ENCODE measurements at places on chromosomes 13 and 19. TPM values are rescaled to one million over a fixed set of nuclear protein-coding genes. Genes with fewer than 3 reads are reported as not detected.

- H3K36me3 ChIP-seq: peaks cover 16% of the 10 kb centered on the region
- no peaks in the 10 kb centered on the region for H3K4me1 ChIP-seq
- no peak for DNase-seq
Measured at GRCh38 chr19:38190061-38190460, 34.0 kb downstream of the DPF1 start.

DNA sequence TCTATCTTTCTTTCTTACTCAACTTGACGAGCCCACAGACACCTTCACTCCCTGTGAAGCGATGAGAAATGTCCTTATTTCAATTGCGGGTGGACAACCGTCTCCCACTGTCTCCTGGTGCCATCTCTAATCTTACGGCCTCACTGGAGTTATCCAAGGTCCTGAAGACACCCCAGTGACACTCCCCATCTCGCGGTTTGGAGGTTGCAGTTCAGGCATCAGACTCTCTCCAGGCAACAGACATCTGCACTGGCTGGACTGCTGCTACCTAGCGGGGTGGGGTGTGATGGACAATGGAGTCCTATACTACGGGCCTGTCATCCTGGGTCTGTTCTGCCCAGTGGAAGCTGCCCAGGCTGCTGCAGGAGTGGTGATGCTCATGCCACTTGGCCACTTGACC lies 18.3 kb upstream of the IRS2 start:
- no peak for DNase-seq
- H3K4me3 ChIP-seq: no peak overlapping the region
- no peaks in the 10 kb centered on the region for H3K4me1 ChIP-seq
- peaks cover 26% of the 10 kb centered on the region for H3K27me3 ChIP-seq
- no peaks in the 10 kb centered on the region for H3K36me3 ChIP-seq

The ITGBL1 gene
- 24.2 TPM for polyA plus RNA-seq

The DACT3 gene
- polyA plus RNA-seq: 5.7 TPM

DNA sequence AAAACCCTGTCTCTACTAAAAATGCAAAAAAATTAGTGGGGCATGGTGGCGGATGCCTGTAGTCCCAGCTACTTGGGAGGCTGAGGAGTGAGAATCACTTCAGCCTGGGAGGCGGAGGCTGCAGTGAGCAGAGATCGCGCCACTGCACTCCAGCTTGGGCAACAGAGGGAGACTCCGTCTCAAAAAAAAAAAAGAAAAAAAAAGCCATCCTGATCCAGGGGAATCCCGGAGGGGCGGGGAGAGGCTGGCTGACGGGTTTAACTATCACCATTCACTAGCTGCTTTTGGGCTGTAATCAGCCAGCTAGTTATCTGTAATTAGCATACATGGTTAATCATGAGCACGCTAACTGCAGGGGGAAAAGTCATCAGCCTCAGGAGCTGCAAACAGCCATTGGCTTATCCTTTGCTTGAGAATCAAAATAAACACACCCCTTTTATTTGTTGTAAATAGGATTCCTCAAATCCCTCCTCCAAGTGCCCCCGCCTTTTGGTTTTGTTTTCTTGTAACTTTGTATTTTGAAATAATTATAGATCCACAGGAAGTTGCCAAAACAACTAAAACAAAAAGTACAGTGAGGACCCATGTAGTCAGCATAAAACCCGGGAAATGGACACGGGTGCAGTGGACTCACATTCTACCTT lies 9.6 kb downstream of the FSD1 start:
- no peak for DNase-seq
- H3K27me3 ChIP-seq: no peaks in the 10 kb centered on the region
- peaks cover 10% of the 10 kb centered on the region for H3K36me3 ChIP-seq
- H3K4me3 ChIP-seq: no peak overlapping the region
- no peak overlapping the region for H3K27ac ChIP-seq

The TMEM238 gene
- not detected for polyA plus RNA-seq

DNA sequence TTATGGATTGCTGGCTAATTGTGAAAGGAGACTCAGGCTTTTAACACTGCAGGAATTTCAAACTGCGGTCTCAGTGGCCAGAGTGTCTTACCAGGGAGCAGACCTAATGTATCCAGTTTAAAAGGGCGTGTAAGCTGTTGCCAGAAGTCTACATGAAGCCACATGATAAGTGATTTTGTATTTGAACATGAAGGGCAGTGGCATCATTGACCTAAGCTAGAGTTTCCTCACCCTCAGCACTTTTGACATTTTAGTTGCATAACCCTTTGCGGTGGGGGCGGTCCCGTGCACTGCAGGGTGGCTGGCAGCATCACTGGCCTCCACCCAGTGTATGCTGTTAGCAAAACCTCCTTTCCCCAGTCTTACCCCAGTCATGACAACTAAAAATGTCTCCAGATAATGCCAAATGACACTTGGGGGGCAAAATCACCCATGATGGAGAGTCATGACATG lies 23.7 kb upstream of the GPR18 start:
- H3K27me3 ChIP-seq: no peaks in the 10 kb centered on the region
- H3K4me3 ChIP-seq: no peak overlapping the region
- H3K4me1 ChIP-seq: peaks cover 6% of the 10 kb centered on the region
- no peak overlapping the region for H3K27ac ChIP-seq
- H3K36me3 ChIP-seq: no peaks in the 10 kb centered on the region

The HSPB6 gene
- 188 TPM for polyA plus RNA-seq

DNA sequence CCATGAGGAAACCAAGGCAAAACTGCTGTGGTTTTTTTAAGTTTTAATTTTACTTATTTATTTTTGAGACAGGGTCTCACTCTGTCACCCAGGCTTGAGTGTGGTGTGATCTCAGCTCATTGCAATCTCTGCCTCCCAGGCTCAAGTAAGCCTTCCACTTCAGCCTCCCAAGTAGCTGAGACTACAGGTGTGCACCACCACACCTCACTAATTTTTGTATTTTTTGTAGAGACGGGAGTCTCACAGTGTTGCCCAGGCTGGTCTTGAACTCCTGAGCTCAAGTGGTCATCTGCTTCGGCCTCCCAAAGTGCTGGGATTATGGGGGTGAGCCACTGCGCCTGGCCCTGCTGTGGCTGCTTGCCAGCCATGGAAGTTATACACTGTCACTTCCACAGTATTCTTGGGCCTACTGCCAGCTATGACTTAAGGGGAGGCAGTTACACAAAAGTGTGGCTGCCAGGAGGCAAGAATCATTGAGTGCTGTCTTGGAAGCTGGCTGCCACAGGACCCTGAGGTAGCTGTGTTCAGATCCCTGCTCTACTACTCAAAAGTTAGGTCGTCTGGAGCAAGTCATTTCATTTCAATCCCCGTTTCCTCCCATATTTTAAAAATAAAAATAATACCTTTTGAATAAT lies 12.7 kb downstream of the FARP1 start:
- H3K4me1 ChIP-seq: peaks cover 15% of the 10 kb centered on the region
- no peak overlapping the region for H3K4me3 ChIP-seq
- no peak overlapping the region for H3K27ac ChIP-seq
- peak; percentile 91 for DNase-seq
- peaks cover 5% of the 10 kb centered on the region for H3K36me3 ChIP-seq
- H3K27me3 ChIP-seq: no peaks in the 10 kb centered on the region

DNA sequence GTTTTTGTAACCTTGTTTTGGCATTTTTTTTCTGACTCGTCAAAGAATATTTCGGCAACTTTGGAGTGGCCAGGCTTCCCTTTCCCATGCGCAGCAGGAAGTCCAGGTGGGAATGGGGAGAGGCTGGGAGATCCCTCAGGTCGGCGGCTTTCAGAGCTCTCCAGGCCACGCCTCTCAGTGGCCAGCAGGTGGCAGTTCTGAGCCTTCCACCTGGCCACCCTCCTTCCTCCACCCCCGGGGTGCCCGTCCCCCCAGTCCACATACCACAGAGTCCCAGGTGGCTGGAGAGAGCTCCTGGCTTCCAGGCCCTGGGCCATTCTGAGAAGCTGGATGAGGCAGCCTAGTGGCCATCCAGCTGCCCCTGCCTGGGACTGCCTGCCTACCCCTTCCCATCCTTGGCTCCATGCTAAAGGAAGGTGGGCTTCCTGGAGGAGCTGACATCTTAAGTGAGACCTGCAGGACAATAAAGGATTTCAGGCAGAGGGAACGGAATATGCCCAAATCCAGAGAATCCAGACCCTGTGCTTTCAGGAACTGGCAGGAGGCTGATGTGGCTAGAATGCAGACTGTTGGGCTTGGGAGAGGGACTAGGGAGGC lies 46.3 kb downstream of the CCNE1 start:
- H3K4me1 ChIP-seq: no peaks in the 10 kb centered on the region
- no peaks in the 10 kb centered on the region for H3K36me3 ChIP-seq
- peaks cover 2% of the 10 kb centered on the region for H3K27me3 ChIP-seq
- H3K27ac ChIP-seq: no peak overlapping the region

- H3K4me3 ChIP-seq: no peak overlapping the region
- DNase-seq: no peak
- no peaks in the 10 kb centered on the region for H3K36me3 ChIP-seq
- H3K27ac ChIP-seq: no peak overlapping the region
- H3K4me1 ChIP-seq: peaks cover 2% of the 10 kb centered on the region
- H3K27me3 ChIP-seq: no peaks in the 10 kb centered on the region
Measured at GRCh38 chr13:79829880-79830279, 348.9 kb downstream of the NDFIP2 start.

The DIRAS1 gene
- polyA plus RNA-seq: 14.0 TPM

GRCh38 chr13:64283926-64284325 lies 2868.3 kb upstream of the PCDH20 start:
- H3K27me3 ChIP-seq: no peaks in the 10 kb centered on the region
- H3K36me3 ChIP-seq: no peaks in the 10 kb centered on the region
- DNase-seq: no peak
- no peaks in the 10 kb centered on the region for H3K4me1 ChIP-seq

GRCh38 chr13:110341445-110342244 lies 34.6 kb downstream of the COL4A2 start:
- peaks cover 14% of the 10 kb centered on the region for H3K36me3 ChIP-seq
- H3K4me1 ChIP-seq: peaks cover 49% of the 10 kb centered on the region
- no peak overlapping the region for H3K4me3 ChIP-seq
- DNase-seq: peak; percentile 92
- H3K27ac ChIP-seq: peak overlapping the region; percentile 88

The ZNF560 gene
- 0.36 TPM for polyA plus RNA-seq

The LILRA1 gene
- not detected for polyA plus RNA-seq

GRCh38 chr13:77389625-77390000 lies 62.7 kb upstream of the MYCBP2 start:
- H3K4me3 ChIP-seq: no peak overlapping the region
- no peak overlapping the region for H3K27ac ChIP-seq
- no peaks in the 10 kb centered on the region for H3K36me3 ChIP-seq
- peaks cover 6% of the 10 kb centered on the region for H3K4me1 ChIP-seq
- H3K27me3 ChIP-seq: peaks cover 2% of the 10 kb centered on the region

The MEX3D gene
- 18.2 TPM for polyA plus RNA-seq

- H3K4me3 ChIP-seq: no peak overlapping the region
- no peak for DNase-seq
- no peaks in the 10 kb centered on the region for H3K36me3 ChIP-seq
- H3K27ac ChIP-seq: no peak overlapping the region
Measured at GRCh38 chr13:72185776-72186175, 318.8 kb upstream of the DACH1 start.

DNA sequence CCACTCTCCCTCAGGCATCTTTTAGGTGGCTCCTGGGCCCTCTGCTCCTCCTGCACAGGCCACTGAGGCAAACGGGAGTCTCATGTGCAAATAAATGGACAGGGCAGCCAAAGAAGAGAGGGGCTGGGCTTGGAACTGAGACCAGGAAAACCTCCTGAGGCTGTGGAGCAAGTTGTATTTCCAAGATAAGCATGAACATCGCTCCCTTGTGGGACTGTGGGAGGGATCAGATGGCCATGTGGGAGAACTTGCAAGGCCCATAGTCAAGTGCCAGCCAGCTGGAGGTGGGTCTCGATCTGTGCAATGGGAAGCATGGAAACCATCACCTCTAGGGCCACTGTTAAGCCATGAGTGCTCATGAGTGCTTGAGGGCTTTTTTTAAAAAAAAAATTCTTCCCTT lies 24.9 kb downstream of the MED26 start:
- no peaks in the 10 kb centered on the region for H3K27me3 ChIP-seq
- H3K36me3 ChIP-seq: no peaks in the 10 kb centered on the region
- H3K4me3 ChIP-seq: no peak overlapping the region
- DNase-seq: no peak

DNA sequence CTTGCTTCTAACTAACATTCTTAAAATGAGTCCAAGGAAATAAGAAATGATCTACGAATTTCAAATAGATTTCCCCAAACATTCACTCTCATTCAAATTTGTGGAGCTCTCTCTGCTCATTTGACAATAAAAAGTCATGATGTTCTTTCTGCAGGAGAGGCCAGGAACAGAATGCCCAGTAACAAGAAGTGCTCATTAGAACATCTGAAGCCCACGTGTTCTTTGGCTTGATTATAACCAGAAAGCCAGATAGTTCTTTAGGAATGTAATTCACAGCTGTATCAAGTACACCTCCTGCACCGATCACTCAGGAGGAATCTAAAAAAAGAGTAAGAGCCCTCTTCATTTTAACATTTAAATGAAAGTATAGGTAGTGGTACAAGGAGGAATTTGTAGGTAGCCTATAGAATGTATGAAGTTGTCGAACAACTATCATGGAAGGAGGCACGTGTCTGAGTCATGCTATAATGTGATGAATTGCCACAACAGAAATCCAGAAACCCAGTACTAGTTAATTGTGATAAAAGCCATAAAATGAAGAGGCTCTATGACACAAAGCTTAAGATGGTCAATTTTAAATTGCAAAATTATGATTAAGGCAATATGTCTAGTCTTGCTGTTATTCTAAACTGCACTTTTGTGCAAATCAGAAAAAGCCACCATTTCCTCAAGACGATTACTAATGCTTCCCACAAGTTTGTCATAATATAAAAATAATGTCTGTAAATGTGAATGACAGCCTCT lies 12.8 kb downstream of the MEDAG start:
- DNase-seq: no peak
- no peaks in the 10 kb centered on the region for H3K4me1 ChIP-seq
- H3K36me3 ChIP-seq: no peaks in the 10 kb centered on the region
- H3K27ac ChIP-seq: no peak overlapping the region
- H3K4me3 ChIP-seq: no peak overlapping the region
- H3K27me3 ChIP-seq: peaks cover 3% of the 10 kb centered on the region

DNA sequence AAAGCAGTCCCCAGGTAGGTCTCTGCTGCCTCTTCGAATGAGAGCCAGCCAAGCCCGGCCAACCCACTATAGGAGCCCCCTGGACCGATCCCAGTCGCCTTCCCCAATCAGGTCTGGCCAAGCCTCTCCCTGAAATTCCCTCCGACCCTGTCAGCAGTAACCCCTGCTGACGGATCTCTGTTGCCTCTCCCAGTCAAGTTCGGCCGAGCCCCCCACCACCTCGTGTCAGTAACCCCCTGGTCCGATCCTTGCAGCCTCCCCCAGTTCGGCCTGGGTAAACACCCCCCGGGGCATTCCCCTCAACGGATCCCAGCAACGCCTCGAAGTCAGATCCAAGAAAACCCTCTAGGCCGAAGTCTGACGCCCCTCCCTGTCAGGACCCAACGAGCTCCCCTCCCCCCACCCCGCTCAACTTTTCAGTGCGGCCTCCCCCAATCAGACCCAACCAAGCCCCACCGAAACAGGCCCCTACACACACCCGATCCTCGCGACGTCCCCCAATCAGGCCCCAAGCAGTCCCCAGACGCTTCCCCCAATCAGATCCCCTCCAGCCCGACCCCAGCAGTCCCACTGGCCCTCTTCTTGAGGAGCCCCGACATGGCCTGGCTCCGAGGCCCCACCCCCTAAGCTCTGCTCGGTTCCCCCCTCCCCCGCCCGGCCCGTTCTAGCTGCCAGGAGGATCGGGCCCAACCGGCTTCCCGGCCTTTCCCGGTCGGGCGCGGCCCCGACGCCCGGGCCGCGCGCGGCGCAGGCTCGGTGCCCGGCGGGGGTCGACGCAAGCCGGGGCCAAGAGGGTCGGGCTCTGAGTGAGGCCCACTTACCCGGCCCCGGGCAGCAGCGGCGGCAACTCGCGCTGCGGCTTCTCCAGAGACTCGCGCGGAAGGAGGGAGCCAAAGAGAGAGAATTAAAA lies 1.8 kb downstream of the TNPO2 start:
- no peaks in the 10 kb centered on the region for H3K27me3 ChIP-seq
- H3K4me3 ChIP-seq: peak overlapping the region; percentile 91
- DNase-seq: peak; percentile 74
- peak overlapping the region; percentile 85 for H3K27ac ChIP-seq
- H3K36me3 ChIP-seq: peaks cover 12% of the 10 kb centered on the region
- H3K4me1 ChIP-seq: peaks cover 4% of the 10 kb centered on the region
